ENCODE measurements at places on chromosomes 1 and 21.

- no peak for DNase-seq
These were observed 101.7 kb downstream of the ESRRG start for GRCh38 chr1:216621536-216621935.

DNA sequence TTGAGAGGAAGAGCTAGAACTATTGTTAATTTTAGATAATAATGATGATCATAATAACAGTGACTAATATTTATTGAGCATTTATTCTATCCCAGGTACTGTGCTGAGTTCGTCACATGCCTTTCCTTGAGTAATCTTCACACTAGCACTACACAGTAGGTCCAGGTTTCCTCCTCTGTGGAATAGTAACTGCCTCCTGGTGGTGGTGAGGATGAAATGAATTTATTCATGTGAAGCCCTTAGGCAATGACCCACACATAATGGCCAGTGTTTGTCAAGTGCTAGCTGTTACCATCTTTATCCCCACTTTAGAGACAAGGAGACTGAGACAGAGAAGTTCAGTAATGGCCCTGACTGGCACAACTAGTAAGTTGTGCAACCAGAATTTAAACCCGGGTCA lies 5.9 kb downstream of the NIPAL3 start:
- no peak for DNase-seq

DNA sequence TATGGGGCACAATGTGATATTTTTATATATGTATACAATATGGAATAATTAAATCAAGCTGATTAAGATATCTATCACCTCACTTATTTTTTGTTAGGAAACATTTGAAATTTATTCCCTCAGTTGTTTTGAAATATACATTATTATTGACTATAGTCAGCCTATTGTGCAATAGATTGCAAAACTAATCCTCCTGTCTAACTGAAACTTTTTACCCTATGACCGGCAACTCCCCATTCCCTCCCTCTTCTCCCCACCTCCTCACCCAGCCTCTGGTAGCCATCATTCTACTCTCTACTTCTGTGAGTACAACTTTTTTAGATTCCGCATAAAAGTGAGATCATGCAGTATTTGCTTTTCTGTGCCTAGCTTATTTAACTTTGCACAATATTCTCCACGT lies 117.7 kb upstream of the SGIP1 start:
- DNase-seq: no peak

- no peak for DNase-seq
These were observed 42.1 kb upstream of the DNAJC6 start for GRCh38 chr1:65267271-65267670.

- no peak for DNase-seq
These were observed 20.3 kb downstream of the MECR start for GRCh38 chr1:29210278-29211085.

DNA sequence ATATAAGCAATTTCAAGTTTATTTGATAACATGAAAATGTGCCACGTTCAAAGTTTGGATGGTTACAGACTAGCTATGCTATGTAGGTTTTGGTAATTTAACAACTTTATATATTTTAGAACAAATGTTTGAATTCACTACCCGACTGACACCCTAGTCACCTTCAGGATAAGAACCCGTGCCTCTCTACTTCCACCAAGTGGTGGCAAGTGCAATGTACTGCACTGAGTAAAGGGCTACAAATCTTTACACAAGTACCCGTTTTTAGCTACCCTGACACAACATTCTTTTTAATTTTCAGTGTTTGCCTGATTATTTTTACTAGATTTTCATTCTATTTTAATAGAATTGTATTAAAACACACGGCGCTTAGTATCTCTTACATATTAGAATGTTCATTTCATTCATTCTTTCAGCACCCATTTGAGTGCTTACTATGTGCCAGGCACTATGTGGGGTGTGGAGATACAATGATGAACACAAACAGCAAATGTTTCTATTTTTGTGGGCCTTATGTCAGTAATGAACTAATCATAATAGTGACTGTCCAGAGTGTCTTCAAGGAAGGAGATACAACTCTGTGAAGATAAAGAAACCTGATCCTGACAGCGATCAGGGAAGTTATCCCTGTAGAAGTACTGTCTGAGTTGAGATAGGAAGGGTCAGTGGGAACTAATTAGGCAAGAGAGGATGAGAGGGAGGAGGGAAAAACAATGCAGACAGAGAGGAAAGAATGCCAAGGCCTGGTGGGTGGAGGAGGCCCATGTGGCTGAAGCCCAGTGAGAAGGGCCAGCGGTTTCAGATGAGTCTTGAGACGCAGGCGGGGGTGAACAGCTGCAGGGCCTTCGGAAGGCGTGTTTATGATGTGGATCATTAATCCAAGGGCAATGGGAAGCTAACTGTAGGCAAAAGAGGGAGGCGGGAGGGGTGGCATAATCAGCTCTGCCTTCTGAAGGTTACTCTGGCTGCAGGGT lies 3.8 kb downstream of the LCA5L start:
- no peak for DNase-seq

GRCh38 chr1:41482001-41482765 lies 2.3 kb downstream of the EDN2 start:
- DNase-seq: peak; percentile 90

GRCh38 chr1:226945858-226946245 lies 5.8 kb downstream of the COQ8A start:
- DNase-seq: no peak

DNA sequence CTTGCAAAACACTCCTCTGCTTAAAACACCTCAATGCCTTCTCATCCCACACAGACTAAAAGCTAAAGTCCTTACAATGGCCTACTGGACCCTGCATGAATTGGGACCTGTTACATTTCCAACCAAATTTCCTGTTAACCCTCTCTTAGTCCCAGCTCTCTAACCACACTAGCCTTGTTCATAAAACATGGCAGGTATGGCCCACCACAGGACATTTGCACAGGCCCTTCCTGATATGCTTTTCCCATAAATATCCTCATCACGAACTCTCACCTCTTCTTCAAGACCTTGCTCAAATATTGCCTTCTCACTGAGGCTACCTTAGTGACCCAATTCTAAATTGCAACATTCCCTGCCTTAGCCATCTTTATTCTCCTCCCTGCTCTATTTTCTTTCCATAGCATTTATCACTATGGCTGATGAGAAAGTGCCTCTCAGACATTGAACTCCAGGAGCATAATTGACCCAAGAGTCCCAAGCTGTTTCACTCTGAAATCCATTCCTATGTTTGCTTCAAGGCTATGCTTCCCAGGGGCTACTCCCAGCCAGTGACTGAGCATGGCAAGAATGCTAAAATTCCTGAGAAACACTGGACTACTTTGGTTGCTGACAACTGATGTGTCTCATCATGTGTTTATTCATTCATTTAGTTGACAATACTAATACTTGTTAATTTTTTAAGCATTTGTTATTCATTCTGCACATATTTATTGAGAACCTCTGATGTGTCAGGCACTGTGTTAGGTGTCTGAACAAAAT lies 2.7 kb upstream of the PALMD start:
- DNase-seq: no peak

DNA sequence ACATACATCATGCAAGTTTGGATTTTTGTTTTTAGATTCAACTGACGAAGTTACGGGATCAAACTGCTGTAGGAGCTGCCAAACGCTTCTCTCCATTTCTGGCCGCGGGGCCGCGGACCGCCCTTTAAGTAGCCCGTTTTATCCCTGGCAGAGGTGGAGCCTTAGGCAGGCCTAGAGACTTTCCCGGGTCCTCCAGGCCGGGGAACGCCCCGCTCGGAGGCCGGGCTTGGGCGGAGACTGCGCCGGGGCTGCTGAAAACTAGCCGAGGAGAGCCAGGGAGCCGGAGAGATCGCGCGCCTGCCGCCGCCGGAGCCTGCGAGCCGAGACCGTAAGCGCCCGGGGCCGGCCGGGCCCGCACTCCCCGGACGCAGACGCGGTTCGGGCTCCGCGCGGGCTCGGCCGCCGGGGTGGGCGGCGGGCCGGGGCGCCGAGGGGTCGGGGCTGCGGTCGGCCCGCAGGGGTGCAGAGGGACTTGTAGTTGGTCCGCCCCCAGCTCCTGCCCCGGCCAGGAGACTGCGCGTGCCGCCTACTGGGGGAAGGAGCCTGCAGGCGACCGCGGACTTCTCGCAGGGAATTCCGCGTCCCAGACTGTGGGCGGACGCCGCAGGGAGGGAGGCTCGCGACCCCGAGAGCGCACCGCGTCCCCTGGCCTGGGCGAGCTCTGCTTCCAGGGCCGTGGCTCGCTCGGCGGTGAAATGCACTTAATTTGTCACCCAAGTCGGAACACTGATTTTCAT lies at the start of gene EPHX1:
EPHX1 (plus strand) TSS at position 283 of the 737 bp plus-strand sequence. CDS start 18,606 bp downstream, outside the sequence.
- peak; percentile 65 for DNase-seq

DNA sequence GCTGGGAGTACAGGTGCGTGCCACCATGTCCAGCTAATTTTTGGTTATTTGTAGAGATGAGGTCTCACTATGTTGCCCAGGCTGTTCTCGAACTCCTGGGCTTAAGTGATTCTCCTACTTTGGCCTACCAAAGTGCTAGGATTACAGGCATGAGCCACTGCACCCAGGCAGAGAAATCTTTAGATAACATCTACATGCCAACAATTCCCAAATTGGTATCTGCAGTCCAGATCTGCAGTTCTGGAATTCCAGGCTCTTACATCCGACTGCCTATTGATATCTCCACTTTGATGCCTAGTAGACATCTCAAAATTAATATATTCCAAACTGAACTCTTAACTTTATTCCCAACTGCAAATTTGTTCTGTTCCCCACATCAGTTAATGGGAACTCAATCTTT lies 23.3 kb downstream of the INAVA start:
- no peak for DNase-seq

DNA sequence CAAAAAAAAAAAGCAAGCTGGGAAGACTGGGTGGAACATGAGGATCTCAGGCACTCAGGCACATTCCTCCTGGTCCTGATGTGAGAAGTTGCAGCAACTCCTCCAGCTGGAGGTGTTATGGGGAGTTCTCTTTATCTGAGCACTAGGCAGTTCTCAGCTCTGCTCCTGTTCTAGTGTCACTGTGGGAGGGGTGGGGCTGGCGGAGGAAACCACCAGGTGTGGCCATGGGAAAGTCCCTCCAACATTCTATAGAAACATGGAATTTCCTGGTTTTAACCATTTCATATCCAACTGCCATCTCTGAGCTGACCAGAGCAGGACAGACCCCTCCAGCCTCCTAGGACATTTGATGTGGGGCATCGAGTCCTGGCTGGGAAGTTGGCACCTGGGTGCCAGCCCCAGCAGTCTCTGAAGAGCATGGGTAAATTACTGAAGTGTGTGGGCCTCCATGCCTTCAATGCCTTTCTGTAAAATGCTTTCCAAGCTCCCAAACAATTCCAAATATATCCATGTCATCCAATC lies 804 bp upstream of the IKBKE start:
- DNase-seq: no peak

- DNase-seq: no peak
These were observed 142.8 kb downstream of the DSCAM start for GRCh38 chr21:40704141-40704540.

- DNase-seq: no peak
These were observed 5.3 kb downstream of the CHD1L start for GRCh38 chr1:147247656-147248238.

GRCh38 chr1:17135530-17135929 lies 16.3 kb upstream of the PADI2 start:
- DNase-seq: no peak

- DNase-seq: no peak
These were observed 369.7 kb downstream of the MATN1 start for GRCh38 chr1:30353637-30354036.

- DNase-seq: no peak
These were observed 63.3 kb downstream of the GALNT2 start for GRCh38 chr1:230130172-230130944.

GRCh38 chr1:100955322-100955721 lies 59.4 kb downstream of the SLC30A7 start:
- no peak for DNase-seq

- no peak for DNase-seq
These were observed 7.2 kb upstream of the ATP1A1 start for GRCh38 chr1:116365857-116366256.
